ENCODE measurements at places on chromosomes 7 and 10. TPM values are rescaled to one million over a fixed set of nuclear protein-coding genes. Genes with fewer than 3 reads are reported as not detected.
A peak's percentile ranks its signal among the peaks of the same experiment; 100 is the strongest.

DNA sequence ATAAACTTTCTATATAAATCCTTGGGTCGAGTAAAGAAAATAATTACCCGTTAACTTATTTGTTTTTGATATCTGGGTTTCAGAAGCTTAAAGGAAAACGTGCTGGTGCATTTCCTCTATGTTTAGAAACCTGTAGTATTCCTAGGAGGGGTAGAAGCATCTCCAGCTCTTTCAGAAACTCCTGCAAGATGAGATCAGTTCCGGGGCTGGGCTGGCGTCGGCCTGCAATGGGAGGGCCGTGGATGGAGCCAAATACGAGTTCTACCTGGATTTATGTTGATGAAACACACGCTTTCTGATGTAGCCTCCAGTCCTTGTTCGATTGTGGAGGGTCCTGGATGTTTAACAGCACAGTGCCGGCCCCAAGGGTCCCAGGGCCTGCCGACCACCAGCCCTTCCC, 35.8 kb upstream of the DIP2C start:
- DNase-seq: no peak

GRCh38 chr10:86958116-86958900, at the start of gene SNCG:
SNCG (plus strand) TSS chr10:86958599; CDS start chr10:86958698, 99 bp downstream.
- no peak for DNase-seq

DNA sequence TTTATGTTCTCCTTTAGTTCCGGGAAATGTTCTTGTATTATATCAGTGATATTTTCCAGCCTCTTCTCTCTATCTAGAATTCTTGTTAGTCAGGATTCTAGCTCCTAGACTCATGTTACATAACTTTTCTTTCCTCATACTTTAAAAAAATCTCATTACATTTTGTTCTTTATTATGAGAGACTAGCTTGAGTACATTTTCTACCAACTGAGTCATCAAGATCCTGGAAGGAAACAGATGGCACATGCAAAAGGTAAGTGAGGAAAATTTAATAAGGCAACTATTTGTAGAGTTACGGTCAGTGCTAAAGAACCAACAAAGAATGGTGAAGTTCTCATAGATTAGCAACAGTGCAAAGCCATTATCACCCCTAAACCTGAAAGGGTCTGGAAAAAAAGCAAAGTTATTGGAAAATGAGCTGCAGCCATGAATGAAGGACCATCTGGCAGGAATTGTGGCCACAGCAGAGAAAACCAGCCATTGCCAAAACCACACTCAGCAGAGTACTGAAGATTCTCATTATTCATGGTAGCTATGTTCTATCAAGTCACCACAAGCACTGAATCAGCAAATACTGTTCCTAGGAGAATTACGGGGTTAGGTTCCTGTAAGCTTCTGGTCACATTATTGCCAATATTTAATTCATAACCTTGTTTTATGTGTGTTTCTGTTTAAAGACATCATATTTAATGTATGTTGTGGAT, 98.3 kb upstream of the C7orf33 start:
- no peak for DNase-seq

DNA sequence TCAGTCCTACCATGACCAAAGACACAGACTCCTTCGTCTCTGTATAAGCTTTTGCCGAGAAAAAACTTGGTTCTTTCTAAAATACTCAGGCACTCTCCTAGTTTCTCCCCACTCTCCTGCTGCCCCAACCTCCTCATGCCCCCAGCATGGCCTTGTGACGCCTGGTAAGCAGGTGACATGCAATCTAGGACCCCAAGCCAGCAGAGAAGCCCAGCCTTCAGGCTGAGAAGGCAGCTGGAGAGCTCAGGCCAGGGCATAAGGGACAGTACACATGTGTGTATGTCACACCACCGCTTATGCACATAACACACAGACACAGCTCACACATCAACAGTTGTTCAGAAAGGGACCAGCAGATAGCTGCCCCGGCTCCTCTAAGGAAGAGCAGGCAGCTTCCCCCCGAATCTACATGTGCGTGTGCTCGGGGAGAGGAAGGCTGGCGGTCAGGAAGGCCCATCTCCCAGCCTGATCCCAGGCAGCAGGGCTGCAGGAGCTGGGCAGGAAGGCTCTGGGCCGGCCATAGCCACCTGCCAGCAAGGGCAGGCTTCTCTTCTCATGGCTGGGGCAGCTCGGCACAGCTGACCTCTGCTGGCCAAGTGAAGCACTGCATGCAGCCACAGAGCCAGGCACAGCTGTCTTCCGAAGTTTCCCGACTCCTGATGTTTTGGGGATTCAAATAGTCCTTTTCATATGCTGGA, 8.5 kb downstream of the DDX56 start:
- no peak for DNase-seq

DNA sequence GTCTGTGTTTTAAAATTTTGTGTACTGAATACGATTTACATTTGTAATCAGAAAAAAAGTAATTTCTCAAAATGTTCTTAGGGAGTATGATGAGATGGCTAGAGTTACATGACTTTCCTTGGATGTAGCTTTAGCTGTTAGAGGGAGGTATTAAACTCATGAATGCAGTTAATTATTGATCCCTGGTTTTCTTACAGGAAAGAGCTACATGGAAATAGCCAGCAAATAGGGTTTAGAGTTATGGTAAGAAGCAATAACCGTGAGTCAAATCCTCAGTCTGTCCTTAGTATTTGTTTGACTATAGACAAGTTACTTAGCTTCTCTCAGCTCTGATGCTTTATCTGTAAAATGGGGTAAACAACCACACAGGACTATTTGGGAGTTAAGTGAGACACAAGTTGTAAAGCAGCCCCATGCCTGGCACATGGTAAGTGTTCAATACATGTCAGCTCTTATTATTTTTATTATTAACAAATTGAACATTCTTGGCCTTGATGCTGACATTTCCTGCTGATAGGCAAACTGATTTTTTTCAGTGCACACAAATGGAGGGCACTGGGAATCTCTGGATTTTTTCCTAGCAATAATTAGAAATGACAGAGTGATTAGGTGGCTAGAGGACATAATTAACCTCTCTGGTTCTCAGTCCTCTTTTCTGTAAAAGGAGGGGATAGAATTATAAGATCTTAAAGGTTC, 204.5 kb upstream of the PHYHIPL start:
- no peak for DNase-seq

DNA sequence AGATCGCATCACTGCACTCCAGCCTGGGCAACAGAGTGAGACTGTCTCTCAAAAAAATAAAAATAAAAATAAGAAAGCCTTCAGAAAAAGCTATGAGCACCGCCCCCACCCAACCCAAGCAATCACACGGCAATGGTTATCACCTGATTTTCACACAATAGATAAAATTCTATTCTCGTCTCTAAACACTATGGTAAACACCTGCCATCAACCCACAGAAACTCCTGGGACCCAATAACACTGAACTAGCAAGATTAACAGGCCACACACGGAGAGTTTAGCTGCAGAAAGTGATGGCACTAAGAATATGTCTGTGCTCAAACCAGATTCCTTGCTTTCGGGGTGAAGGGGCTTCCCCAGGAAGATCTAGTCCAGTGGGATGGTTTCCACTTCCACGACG, 173.8 kb downstream of the DIP2C start:
- no peak for DNase-seq

The FGL2 gene
- 28.8 TPM for polyA plus RNA-seq

DNA sequence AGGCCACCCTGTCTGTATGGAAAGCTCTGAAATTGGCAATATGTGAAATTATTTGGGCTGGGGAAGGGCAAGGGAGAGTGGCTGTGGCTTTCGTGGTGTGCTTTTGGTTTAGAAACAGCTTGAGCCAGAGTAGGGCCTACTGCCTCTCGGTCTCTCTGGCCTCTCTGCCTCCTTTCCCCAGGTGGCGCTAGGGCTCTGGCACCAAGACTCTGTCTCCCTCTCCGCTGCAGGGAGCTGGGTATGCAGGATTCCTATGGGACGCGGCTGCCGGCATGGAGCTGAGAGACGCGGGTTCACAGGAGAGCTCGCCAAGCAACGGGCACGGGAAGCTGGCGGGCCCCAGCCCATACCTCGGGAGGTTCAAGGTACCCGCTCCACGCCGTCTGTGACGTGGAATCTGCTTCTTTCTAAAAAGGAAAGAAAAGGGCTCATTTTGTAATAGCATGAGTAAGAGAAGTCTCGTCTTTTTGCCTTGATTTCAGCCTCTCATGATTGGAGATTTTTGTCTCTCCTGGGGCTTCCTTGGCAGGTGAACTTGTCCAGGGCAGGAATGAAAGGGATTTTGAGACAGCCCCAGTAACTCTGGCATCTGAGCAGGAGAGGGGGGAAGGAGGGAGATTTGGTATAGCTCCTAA, 105.1 kb upstream of the ANLN start:
- no peak for DNase-seq

GRCh38 chr10:78348411-78349164, 314.9 kb downstream of the RPS24 start:
- no peak for DNase-seq

The AKR1C4 gene
- not detected for polyA plus RNA-seq

GRCh38 chr10:117139581-117140524, 1.8 kb upstream of the VAX1 start:
- no peak for DNase-seq

DNA sequence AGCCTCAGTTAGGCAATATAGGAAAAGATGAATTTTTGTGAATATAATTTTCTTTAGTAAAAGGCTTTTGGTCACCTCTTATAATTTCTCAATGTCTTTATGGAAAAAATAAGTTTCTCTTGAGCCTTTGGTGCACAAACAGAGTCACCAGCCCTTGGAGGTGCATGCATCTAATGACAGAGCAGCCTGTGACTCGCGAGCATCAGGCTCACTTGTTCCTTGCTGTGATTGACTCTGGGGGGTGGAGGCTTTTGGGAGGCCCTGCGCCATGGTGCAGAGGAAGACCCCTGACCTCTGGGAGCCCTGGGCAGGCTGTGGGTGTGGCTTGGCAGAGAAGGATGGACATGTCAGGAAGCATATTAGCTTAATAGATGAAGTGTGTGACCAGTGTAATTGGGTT, 60.2 kb downstream of the FIGNL1 start:
- no peak for DNase-seq

The MLXIPL gene
- polyA plus RNA-seq: not detected

GRCh38 chr10:559767-560047, 129.8 kb downstream of the DIP2C start:
- no peak for DNase-seq

DNA sequence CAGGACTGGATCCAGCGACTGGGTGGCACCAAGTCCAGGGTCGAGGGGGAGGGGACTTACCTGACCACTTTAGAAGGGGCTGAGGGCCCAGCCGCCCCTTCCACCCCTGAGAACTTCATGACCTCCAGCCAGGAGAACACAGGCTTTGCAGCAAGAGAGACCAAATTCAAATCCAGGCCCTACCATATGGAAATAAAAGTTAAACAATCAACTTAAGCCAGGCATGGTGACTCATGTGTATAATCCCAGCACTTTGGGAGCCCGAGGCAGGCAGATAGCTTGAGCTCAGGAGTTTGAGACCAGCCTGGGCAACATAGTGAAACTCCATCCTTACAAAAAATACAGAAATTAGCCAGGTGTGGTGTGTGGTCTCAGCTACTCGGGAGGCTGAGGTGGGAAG, 61.9 kb downstream of the COL13A1 start:
- DNase-seq: no peak

GRCh38 chr10:59817773-59818172, 64.5 kb upstream of the MRLN start:
- DNase-seq: no peak

The ERLIN1 gene
- 40.4 TPM for polyA plus RNA-seq

- DNase-seq: no peak
Measured at GRCh38 chr10:97078261-97078937, 107.4 kb downstream of the SLIT1 start.

- DNase-seq: no peak
Measured at GRCh38 chr10:127195571-127196281, 665 bp downstream of the INSYN2A start.

- no peak for DNase-seq
Measured at GRCh38 chr10:129678186-129678585, 211.1 kb downstream of the MGMT start.

- no peak for DNase-seq
Measured at GRCh38 chr10:68787813-68788212, 39.5 kb upstream of the STOX1 start.

DNA sequence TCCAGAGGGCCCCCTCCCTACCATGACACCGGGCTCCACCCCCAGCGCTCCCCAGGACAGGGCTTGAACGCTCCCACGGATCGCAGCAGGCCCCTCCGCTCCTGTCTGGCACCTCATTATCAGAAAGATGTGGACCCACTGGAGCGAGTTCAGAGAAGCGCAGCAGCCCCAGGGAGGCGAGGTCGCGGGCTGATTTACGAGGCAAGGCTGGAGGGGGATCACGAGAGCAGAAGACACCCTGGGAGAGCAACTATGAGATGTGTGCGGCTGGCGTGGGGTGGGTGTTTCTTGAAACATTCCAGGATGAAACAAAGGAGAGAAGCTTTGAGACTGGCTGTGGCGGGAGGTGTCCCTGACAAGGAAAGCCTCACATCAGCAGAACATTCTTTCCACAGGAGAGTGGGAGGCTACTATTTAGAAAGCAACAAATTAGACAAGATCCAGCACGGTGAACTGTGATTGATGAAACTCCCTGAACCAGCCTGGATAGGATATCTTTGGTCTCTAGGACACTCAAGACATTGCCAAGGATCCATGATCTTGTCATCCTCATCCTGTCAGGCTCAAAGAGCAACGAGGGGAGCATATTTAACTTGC, 66.0 kb downstream of the JCAD start:
- no peak for DNase-seq

GRCh38 chr7:135942614-135943013, 34.5 kb downstream of the MTPN start:
- DNase-seq: no peak

- no peak for DNase-seq
Measured at GRCh38 chr10:30436671-30437030, 2.7 kb downstream of the MAP3K8 start.

DNA sequence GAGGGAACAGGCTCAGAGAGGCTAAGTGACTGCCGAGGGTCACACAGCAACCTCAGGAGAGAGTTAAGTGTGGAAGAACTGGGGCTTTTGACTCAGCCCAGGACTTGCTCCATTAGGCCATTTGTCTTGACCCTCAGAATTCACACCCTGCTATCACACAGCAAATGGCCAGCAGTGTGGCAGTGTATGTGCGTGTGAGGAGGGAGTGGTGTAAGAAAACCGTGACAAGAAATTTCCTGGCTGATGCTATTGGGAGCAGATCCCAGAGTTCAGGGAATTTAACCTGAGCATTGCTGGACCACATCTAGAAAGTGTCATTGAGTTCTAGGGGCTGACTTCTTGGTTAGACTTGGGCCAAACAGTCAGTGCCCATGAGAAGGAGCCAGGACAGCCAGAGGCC, 18.4 kb downstream of the VWA2 start:
- DNase-seq: no peak

The LIPF gene
- not detected for polyA plus RNA-seq

DNA sequence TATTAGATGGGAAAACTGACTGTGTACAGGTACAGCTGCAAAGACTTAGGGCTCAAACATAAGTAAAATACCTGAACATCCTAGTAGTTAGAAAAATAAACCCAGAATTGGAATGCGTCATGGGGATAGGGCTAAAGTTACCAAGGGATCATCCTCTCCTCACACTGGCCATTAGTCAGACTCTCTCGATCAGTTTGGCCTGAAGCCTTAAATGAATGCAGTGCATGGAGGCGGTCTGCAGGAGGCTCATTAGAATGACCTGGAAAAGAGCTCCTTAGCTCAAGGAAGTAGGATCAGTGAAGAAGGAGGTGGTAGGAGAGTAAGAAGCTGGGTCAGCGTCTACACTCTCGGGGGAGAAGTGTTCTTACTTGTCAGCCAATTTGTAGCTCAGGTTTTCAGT, 35.3 kb downstream of the DENND2A start:
- peak; percentile 88 for DNase-seq
